H7 (cell line): ENCODE measurements at places on chromosomes 2 and 18.
A peak's percentile ranks its signal among the peaks of the same experiment; 100 is the strongest.

- DNase-seq = no peak
Measured at GRCh38 chr2:142893241-142893640, 15.8 kb downstream of the KYNU start.

DNA sequence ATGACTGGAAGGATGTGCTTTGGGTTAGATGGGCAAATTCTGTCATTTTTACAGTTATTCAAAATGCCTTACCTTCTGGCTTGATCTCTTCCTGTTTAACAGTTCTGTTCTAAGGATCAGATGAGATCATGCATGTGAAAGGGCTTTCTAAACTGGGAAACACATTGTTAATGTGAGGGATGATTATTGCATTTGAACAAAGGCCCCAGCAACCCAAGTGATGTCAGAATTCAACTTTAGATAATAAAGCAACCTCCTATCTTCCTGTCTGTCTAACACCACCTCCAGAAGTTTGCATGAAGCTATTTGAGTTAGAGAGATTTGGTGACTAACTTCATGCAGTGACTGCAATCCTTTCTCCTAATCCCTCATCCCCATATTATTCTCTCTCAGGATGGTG lies 77.8 kb upstream of the B3GNT2 start:
- no peak for DNase-seq

GRCh38 chr2:65658881-65659280 lies 226.5 kb upstream of the SPRED2 start:
- DNase-seq = no peak

GRCh38 chr2:238263204-238264071 lies 23.6 kb upstream of the HES6 start:
- peak; percentile 94 for DNase-seq

- DNase-seq = no peak
Measured at GRCh38 chr2:38922902-38923301, 33.2 kb downstream of the ARHGEF33 start.

DNA sequence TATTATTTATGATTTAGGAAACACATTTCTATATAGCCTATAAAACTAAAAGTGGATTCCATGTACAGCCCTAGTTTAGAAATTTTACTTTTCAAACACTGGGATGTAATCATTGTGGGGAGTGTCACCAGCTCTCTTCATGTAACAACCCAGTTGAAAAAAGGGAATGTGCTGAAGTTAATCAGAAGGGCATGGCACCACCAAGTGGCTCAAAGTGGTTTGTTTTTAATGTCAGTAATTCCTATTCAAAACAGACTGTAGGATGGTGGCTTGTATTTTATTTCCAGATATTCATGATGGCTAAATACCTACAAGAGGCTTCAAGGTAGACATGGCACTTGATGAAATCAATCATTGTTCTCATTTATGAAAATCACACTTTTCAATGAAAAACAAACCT lies 58.1 kb upstream of the TMEM182 start:
- DNase-seq = peak; percentile 37

GRCh38 chr2:225113371-225114015 lies 71.2 kb upstream of the DOCK10 start:
- DNase-seq = no peak

GRCh38 chr18:45277908-45278307 lies 337.4 kb upstream of the SLC14A2 start:
- no peak for DNase-seq

GRCh38 chr18:45782662-45783061 lies 42.8 kb upstream of the SIGLEC15 start:
- DNase-seq = no peak

DNA sequence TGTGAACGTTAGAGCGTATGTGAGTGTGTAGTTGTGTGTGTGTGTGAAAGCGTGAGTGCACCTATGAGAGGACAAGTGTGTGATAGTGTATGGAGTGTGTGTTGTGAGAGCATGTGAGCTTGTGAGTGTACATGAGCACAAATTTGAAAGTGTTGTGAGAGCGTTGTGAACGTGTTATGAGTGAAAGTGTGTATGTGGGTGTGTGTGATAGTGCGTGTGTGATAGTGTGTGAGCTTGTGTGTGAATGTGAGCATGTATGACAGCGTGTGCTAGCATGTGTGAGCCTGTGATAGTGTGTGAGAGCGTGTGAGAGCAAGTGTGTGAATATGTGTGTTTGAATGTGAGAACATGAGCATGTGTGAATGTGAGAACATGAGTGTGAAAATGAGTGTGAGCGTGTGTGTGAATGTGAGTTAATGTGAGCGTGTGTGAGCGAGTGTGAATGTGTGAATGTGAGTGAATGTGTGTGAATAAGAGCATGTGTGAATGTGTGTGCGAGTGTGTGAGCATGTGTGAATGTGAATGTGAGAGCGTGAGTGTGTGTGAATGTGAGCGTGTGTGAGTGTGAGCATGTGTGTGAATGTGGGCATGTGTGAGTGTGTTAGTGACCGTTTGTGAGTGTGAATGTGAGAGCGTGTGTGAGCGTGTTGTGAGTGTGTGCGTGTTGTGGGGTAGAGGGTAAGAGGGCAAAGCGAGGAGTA lies 25.0 kb downstream of the RALB start:
- DNase-seq = no peak

GRCh38 chr2:202418511-202418910 lies 42.4 kb downstream of the BMPR2 start:
- DNase-seq = no peak

GRCh38 chr2:99615247-99615771 lies 125.5 kb upstream of the REV1 start:
- peak; percentile 73 for DNase-seq

DNA sequence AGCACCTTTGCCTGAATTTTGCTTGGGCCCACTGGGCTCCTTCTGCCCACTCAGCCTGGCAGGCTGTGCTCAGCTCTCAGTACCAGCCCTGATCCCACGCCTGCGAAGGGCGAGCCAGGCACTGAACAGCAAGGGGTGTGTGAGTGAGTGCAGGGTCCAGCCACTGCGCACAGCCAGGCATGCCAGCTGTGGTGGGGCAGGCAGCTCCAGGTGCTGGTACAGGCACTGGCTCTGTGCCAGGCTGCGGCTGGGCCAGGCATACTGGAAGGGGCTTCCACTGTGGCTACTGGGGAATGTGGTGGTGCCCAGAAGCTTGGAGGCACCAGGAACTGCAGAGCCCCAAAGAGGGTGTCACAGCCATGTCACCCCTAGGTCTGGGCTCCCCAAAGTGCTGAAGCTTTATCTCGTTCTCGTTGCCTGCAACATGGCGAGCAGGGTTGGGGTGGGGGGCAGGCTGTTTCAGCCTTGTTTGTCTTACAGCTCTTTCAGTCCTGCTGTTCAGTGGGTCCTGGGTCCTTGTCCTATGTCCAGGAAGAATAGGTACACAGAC lies 8.8 kb downstream of the DYSF start:
- no peak for DNase-seq

- no peak for DNase-seq
Measured at GRCh38 chr18:57209713-57210106, 62.8 kb downstream of the BOD1L2 start.

- no peak for DNase-seq
Measured at GRCh38 chr2:207960911-207961310, 64.4 kb downstream of the PLEKHM3 start.

- DNase-seq = no peak
Measured at GRCh38 chr2:230636684-230637271, 75.9 kb upstream of the CAB39 start.

DNA sequence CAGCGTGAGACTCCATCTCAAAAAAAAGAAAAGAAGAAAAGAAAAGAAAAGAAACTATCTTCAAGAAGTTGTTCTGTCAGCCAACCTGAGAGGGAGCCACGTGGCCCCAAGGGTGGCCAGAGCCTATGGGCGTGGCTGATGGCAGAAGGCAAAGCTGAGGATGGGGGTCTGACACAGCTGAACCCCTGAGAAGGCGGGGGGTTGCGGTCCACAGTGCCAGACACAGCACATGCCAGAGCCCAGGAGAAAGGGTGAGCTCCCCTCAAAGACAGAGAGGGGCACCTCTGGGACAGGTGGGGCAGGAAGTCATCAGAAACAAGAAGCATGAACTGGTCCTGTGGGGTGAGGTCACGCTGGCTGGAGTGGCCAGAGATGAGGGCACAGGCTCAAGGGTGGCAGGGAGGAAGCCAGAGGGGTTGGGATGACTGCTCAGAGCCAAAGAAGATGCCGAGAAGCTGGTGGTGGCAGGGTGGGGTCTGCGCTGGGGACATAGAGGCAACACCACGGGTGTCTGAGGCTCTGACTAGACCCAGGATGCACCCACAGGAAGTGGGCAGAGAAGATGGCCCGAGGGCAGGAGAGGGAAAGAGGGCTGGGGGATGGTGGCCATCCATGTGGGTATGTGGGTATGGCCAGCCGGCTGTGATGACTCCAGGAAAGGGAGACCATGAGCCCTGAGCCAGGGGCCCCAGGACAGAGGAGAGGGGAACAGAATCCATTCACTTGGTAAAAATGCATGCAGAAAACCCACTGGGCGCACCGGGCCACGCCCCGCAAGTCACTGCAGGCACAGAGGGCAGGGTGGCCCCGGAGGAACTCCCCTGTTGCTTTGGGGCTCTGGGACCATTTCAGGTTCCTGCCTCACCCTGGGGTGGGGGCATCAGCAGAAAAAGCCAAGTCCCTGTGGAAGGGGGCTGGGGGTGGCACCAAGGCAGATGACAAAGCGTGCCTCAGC lies 8.4 kb downstream of the KIF1A start:
- DNase-seq = peak; percentile 43

DNA sequence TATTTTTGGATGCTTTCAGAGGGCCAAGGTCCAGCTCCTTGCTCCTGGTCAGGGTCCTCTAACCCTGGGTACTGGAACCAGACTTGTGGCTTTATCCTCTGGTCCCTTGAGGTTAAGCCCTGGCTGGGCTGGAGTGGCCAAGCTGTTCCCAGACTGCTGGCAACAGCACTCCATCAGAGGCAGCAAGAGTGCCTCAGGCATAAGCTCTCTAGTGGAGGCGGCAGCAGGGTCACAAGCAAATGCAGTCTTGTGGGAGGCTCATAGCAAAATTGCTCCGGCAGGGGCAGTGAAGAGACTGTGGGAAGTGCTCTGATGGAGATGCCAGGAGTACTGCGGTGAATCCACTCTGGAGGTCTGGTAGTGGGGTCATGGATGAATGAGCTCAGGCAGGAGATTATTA lies 128.9 kb upstream of the OTOS start:
- DNase-seq = no peak

DNA sequence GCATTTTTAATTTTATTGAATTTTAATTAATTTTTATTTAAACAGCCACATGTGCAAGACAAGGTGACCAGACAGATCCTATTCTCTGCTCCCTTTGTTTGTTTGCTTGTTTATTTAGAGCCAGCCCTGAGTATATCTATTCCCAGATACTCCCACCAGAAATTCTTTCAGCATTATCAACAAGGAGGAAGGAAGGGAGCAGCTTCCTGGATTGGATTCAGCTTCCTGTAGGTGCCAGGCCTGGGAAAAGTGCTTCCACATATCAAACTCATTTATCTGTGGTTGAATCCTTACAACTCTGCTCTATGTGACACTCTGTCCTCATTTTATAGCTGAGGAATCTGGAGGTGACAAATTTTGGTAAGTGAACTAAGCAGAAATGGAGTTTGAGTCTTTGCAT lies 60.5 kb upstream of the KLF7 start:
- no peak for DNase-seq

- peak; percentile 30 for DNase-seq
Measured at GRCh38 chr2:231667496-231667895, 40.8 kb upstream of the PTMA start.

- no peak for DNase-seq
Measured at GRCh38 chr2:28538652-28539051, 42.8 kb downstream of the PLB1 start.

GRCh38 chr2:98508709-98509066 lies 64.0 kb downstream of the INPP4A start:
- DNase-seq = no peak

GRCh38 chr2:232484628-232485347 lies 2.8 kb downstream of the ECEL1 start:
- no peak for DNase-seq

DNA sequence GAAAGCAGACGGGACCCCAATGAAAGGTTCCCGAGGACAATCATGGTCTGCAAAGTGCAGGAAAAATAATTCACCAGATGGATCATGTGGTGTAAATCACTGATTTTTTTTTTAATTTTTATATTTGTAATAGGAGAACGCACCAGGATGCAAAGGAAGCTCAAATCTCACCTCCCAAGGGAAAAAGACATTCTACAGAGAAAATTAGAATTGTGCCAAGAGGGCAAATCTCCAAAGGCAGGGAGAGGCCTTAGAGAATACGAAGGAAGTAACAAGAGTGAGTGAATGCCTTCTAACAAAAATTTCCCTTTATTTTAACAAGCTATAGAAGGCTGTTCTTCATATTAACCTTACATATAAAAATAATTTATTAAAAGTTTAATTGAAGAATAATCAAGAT lies 90.9 kb downstream of the ANKRD44 start:
- no peak for DNase-seq

- DNase-seq = no peak
Measured at GRCh38 chr2:202064881-202065230, 8.2 kb upstream of the KIAA2012 start.

GRCh38 chr18:24763765-24764513 lies 303.5 kb downstream of the HRH4 start:
- no peak for DNase-seq

DNA sequence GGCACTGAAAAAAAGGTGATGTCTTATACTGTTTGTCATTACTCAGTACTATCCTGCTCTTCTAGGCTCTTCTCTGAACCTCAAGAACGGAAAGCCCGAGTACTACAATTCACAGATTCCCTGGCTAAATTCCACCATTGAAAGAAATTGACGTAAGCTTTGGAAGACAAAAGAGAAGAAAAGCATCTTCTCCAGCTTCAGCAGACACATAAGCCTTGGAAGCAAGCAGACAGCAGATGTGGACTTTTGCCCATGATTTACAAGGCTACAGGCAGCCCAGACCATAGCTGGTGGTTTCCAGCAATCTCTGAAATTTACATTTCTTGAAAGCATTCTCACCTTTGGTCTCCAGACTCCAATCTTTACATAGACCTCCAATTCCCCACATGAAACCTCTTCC lies 289.0 kb downstream of the C1D start:
- no peak for DNase-seq

GRCh38 chr18:32469190-32469651 lies 1.5 kb downstream of the GAREM1 start:
- peak; percentile 28 for DNase-seq

GRCh38 chr2:131011486-131011885 lies 81.8 kb downstream of the FAM168B start:
- no peak for DNase-seq

GRCh38 chr18:23716516-23716915 lies 27.3 kb downstream of the LAMA3 start:
- peak; percentile 52 for DNase-seq

DNA sequence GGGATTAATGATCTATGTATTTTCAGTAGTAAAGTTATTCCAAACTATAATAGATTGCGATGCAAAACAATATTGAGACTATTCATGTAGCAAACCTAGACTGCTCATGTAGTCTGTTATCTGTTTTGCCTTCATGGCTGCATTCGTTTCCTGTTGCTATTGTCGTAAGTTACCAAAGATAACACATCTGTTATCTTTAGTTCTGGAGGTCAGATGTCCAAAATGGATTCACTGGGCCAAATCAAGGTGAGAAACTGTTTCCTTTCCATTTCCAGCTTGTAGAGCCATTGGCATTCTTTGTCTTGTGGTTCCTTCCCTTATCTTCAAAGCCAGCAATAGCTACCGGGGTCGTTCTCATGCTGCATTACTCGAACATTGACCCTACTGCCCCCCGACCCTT lies 20.9 kb downstream of the ITGAV start:
- DNase-seq = no peak

GRCh38 chr2:237934186-237934585 lies 32.6 kb upstream of the UBE2F start:
- DNase-seq = no peak
